Lung microvascular endothelial cell (primary cell): ENCODE measurements at places on chromosomes 1 and 21. TPM values are rescaled to one million over a fixed set of nuclear protein-coding genes. Genes with fewer than 3 reads are reported as not detected.

GRIK3 gene
- not detected in 2 replicates for total RNA-seq

DNA sequence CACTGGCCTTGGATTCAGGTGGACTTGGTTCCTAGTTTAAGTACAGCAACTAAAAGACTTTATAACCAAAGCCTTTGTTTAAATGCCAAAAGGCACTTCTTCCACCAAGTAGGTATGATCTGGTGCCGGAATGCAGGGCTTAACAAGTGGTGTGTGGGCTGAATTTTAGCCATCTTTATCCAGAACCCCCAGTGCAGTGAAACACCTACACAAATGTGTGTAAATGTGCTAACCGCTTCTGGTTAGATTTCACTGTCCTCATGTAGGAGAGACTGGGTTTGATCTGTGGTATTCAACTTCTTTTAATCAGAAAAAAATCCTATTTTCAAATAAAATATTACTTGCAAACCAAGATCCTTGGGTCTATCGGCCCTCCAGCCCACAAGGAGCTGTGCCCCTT is 10.3 kb downstream of the SLAMF1 start:
- no peak for DNase-seq

GRCh38 chr1:228756457-228756856 is 21.2 kb downstream of the RHOU start:
- DNase-seq, result no peak

FAM167B gene
- 0.79 and 0.87 TPM in 2 replicates for total RNA-seq

DNA sequence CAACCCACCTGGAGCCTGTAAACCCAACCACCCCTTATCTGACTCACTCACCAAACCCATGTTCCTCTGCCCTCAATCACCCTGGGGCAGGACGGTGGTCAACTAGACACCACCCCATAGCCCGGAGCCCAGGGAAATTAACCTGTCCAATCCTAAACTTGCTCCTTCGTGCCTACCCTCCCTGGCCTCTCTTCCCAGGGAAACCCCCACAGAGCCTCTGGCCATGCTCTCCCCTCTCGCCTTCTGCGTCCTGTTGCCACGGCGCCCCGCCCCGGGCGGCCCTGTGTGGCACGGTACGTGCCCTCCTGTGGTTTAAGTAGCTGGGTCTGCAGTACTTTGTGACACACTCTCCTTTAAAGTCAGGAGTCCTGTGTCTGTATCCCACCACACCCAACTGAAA is 4.0 kb upstream of the FTCD start:
- DNase-seq, result no peak

NBPF19 gene
- total RNA-seq, result 0.99 and 1.5 TPM in 2 replicates

DNA sequence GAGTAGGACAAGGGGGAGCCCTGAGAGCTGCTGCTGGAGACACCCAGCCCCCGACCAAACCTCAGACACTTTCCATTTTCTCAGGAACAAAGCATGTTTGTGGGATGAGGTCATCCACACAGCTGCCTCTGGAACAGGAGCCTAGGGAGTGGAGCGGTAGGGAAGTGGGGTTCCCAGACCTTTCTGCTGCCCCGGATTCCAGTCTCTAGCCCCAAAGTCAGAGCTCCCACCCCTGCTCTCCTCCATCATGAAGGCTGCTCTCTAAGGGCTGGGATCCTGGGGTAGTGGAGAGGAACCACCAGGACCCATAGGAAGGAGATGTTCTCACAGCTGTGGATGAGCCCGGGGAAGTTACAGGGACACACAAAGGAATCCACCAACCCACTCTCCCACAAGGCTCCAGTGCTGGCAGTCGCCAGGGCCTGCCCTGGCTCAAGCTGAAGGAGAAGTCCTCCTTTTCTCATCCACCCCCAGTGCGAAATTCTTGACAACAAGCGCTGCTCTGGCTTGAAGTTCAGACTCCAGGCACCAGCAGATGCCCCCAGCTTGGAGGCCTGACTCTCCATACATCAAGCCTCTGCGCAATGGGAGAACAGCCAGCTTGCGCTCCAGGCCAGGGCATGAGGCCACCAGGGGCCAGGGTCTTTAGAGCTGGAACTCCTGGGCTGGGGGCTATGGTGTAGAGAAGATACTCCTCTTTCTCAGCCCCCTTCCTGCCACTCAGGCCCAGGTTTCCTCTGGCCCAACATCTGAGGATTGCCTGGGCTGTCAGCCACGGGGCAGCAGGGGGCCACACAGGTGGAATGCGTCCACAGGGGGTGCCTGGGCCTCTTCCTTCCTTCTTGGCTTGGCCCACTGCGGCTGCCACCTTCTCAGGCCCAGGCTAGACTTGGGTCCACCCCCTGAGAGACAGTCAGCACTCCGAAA is 4.5 kb downstream of the FHL3 start:
- DNase-seq, result peak; percentile 89

- DNase-seq, result no peak
These were observed 122.0 kb downstream of the CDC7 start for GRCh38 chr1:91622616-91623015.

CLDN8 gene
- not detected in 2 replicates for total RNA-seq
